A549 treated with DMSO at 1 μM for 4 hours (cell line): ENCODE measurements at places on chromosomes 3 and 15. TPM values are rescaled to one million over a fixed set of nuclear protein-coding genes. Genes with fewer than 3 reads are reported as not detected.

Gene MYL3
- total RNA-seq, result not detected in 5 replicates

Gene MUC20
- total RNA-seq, result 0.36 to 1.1 TPM (median 0.57 TPM) in 5 replicates

Gene UROC1
- not detected in 5 replicates for total RNA-seq

Gene FBXO40
- total RNA-seq, result not detected in 5 replicates

Gene CRABP1
- 1.0 to 2.0 TPM (median 1.6 TPM) in 5 replicates for total RNA-seq

Gene PLCL2
- 6.4 to 8.8 TPM (median 7.1 TPM) in 5 replicates for total RNA-seq

Gene CD200
- not detected in 5 replicates for total RNA-seq

Gene DHFR2
- 2.8 to 3.9 TPM (median 3.7 TPM) in 5 replicates for total RNA-seq

Gene C3orf80
- total RNA-seq, result 1.8 to 2.7 TPM (median 1.9 TPM) in 5 replicates

Gene KLHL24
- total RNA-seq, result 6.8 to 8.9 TPM (median 7.1 TPM) in 5 replicates

Gene GATM
- total RNA-seq, result 2.3 to 3.1 TPM (median 2.5 TPM) in 5 replicates

Gene A4GNT
- total RNA-seq, result not detected in 5 replicates

Gene ZNF80
- total RNA-seq, result not detected in 5 replicates

Gene NUP210
- 33.4 to 43.7 TPM (median 38.7 TPM) in 5 replicates for total RNA-seq

Gene GOLGA8M
- not detected in 5 replicates for total RNA-seq

Gene CBLB
- total RNA-seq, result 9.9 to 14.5 TPM (median 13.0 TPM) in 5 replicates

Gene CFAP100
- not detected in 5 replicates for total RNA-seq

Gene FETUB
- total RNA-seq, result 0.08 to 0.12 TPM (median 0.10 TPM) in 4 of 5 replicates, not detected in the other

Gene SLC9C1
- not detected in 5 replicates for total RNA-seq

Gene RETNLB
- not detected in 5 replicates for total RNA-seq

Gene GALNT15
- total RNA-seq, result 0.06 to 0.14 TPM (median 0.07 TPM) in 3 of 5 replicates, not detected in the others

Gene LRRN1
- total RNA-seq, result not detected in 5 replicates

Gene SKOR1
- total RNA-seq, result 0.03 to 0.04 TPM (median 0.03 TPM) in 3 of 5 replicates, not detected in the others

Gene SHC4
- total RNA-seq, result 0.80 to 1.1 TPM (median 1.0 TPM) in 5 replicates

Gene ATP13A5
- not detected in 5 replicates for total RNA-seq

Gene ENTPD3
- total RNA-seq, result 0.05 TPM in 1 of 5 replicates, not detected in the others

Gene CILP
- 0.05 to 0.08 TPM (median 0.08 TPM) in 5 replicates for total RNA-seq

Gene MESP2
- total RNA-seq, result 0.37 to 0.65 TPM (median 0.62 TPM) in 5 replicates
